Activated CD8-positive, alpha-beta memory T cell treated with anti-CD3 and anti-CD28 coated beads for 48 hours (primary cell): ENCODE measurements at places on chromosomes 7 and 10.

DNA sequence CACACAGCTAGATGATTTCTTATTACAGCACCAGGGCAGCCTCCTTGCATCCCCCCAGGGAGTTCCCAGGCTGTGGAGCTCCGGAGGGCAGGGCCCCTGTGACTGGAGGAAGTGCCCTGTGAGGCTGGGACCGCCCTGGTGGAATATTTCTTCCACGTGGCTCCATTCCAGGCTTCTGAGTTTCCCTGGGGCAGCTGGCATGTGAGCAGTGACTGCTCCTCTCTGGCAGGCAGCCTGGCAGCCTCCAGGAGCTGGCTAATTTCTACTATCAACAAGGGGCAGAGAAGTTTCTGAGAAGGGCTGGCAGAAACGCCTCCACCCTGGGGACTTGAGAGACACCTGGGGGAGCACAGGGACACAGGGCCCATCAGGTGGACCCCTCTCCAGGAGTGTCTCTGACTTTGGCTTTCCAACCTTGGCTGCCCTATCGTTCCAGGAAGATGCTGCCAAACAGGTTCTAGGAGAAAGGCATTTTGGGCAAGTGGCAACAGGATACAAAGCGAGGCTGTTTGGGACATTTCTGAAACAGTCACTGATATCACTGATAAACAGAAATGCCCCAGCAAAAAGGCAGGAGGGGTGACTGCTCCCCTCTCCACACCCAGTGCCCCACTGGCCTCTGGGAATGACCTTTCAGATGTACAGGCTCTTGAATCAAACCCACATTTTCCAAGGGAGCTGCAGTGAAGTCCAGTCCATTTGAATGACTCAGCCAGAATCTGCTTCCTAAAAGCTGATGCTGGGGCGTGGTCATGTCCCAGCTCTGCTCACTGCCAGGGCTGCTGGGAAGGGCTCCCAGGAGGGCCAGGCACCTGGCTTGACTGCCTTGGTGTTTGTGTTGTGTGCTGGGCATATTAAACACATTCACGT, 16.1 kb downstream of the MYOF start:
- DNase-seq: no peak

GRCh38 chr10:62647375-62648092, 157.0 kb upstream of the ADO start:
- DNase-seq: no peak

GRCh38 chr7:86745013-86745745, 101.5 kb downstream of the GRM3 start:
- no peak for DNase-seq

DNA sequence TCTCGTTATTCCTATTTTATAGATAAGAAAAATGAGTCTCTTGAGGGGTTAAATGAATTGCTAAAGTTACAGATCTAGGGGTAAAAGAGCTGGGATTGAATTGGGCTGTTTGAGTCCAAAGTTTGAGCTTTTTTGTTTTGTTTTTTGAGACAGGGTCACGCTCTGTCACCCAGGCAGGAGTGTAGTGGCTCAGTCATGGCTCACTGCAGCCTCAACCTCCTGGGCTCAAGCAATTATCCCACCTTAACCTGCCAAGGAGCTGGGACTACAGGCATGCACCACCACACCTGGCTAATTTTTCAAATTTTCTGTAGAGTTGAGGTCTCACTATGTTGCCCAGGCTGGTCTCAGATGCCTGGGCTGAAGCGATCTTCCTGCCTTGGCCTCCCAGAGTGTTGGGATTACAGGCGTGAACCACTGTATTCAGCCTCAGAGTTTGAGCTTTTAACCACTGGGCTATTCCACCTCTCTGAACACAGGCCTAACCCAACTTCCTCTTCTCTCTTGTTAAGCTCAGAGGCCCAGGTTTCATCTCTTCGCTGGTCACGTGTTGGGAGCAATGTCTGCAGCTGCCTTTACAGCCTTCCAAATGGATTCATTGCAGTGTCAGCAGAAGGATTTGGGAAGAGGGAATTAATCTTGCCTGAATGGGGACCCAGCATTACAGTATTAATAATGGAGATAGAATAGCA, 8.0 kb downstream of the SUFU start:
- DNase-seq: no peak

- DNase-seq: no peak
Observed at GRCh38 chr10:4543938-4544533, 282.0 kb upstream of the AKR1E2 start.

- no peak for DNase-seq
Observed at GRCh38 chr10:86632009-86632800, 22.1 kb upstream of the OPN4 start.

DNA sequence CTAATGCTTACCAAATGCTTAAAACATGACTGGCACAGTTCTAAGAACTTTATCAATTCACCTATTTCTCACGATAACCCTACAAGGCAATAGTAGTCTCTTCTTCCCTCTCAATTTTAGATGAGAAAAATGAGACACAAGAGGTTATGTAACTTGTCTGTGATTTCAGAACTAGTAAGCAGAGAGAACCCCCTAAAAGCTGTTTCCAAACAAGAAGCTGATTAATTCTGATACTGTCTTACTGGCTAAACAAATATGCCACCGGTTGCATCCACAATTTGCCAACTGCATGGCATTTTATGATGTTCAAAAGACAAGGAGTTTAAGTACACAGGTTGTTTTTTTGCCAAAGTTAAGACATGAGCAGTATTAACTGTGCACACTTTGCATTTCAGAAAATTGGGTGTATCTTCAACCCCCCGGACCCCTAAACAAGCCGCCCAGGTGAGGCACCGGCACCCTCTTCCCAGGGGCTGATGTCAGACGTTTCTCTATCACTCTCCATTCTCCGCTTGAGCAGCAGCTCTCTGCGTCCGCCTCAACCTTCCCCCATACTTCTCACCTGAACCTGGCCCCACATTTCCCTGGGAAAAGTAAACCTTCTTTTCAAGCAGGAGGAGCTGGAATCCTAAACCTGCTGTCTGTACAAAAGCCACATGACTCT, 21.7 kb downstream of the RSU1 start:
- no peak for DNase-seq

DNA sequence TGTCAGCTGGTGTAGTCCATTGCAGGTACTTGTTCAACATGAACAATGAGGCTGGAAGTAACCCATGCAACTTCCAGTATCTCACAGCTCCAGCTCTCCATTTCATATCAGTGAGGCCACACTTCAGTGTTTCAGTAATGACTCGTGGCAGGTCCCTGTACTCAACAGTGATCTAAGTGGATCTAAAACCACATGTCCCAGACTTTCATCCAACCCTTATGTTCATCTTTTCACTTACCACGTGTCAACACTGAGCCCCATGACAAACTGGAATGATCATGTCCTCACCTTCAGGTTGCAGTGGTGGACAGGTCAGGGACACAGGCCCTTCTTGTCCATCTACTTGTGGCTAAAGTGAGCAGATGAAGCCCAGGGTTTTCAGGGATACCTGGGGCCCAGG, 155.0 kb upstream of the GRB10 start:
- no peak for DNase-seq

GRCh38 chr10:93152136-93152535, 78.4 kb downstream of the CYP26A1 start:
- no peak for DNase-seq

DNA sequence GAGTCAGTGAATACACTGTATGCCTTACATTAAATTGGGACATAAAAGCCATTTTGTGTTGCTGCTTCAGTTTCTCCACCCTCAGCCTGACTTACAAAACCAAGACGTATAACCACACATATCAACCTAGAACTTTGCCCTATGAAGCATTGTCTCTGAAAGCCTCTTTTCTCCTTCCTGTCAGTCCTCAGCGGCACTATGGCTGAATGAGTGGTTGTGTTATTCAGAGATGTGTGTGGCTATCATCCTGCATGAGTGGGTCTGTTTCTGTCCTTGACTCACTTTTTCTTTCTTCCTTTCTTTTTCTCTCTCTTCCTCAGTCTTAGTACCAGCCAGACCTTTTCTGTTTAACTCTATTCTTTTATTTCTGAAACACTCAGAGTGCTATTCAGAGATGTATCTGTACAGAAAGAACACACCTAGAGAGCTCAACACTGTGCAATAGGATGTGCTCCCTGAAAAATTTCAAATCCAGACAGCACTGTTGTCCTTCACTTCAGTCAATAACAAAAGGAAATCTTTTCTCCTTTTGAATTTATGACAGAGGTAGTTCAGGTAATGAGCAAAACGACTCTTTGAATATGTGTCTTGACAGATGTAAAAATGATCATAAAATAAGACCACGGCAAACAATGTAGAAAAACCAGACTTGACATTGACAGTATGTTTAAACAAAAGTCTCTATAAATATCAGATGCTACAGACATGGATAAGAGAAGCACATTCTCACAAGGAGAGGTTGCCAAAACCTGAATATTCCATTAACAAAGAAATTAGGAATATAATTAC, 163.3 kb upstream of the FEZF1 start:
- no peak for DNase-seq

- DNase-seq: no peak
Observed at GRCh38 chr7:37097983-37098382, 350.7 kb downstream of the ELMO1 start.

- no peak for DNase-seq
Observed at GRCh38 chr10:119562097-119562496, 19.6 kb upstream of the RGS10 start.

DNA sequence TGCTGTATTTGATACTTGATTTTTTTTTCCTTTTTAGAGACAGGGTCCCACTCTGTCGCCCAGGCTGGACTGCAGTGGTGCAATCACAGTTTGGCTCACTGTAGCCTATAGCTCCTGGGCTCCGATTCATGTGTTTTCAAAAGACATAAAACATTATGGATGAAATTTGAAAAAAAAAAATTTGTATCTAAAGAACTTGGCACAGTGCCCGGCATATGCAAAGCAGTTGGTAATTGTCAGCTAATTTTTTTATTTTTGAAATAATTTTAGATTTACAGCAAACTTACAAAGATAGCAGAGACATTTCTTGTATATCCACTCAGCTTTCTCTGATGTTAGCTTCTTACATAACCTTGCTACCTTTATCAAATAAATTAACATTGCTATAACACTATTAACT, 20.3 kb upstream of the SAMD8 start:
- DNase-seq: no peak

GRCh38 chr7:120441850-120442249, 168.9 kb downstream of the KCND2 start:
- no peak for DNase-seq

- no peak for DNase-seq
Observed at GRCh38 chr10:33412241-33412640, 77.8 kb upstream of the NRP1 start.

DNA sequence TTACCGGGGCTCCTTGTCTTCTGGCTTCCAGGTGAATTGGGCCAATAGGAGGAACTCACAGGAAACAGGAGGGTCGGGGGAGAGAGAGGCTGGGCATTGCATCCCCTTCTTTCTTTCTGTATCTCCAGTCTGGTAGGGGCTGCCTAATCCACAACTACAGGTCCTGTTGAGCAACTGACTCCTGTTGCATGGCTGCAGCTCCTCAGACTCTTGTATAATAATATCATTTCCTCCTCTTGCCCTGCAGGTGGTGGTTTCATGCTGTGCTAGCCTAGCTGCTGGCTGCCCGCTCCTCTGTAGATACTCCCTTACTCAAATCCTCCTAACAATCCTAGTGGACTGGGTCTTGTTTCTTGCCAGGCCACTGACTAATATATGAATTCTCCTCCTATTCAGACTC, 276.5 kb upstream of the SMIM30 start:
- no peak for DNase-seq

- DNase-seq: no peak
Observed at GRCh38 chr7:64183126-64183742, 23.8 kb upstream of the ZNF735 start.

DNA sequence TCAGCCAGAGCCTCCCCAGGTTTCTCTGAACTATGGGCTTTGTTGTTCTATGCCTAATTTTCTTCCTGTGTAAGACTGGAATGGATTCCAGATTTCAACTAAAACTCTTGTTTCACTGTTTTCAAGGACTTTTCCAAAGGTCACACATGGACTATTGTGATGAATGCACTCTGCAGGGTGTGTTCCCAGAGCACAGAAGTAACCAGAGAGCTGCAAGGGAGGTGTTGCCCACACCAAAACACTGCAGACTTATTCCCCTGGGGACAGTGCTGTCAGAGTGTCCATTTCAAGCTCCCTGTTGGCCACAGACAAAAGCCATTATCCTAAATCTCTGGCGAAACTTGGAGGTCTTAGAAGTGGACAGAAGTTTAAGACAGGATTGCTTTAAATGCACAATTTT, 231.6 kb downstream of the TRIL start:
- DNase-seq: no peak

- DNase-seq: no peak
Observed at GRCh38 chr7:16318989-16319915, 102.1 kb downstream of the CRPPA start.

- no peak for DNase-seq
Observed at GRCh38 chr7:157537056-157537455, 200.3 kb downstream of the DNAJB6 start.

DNA sequence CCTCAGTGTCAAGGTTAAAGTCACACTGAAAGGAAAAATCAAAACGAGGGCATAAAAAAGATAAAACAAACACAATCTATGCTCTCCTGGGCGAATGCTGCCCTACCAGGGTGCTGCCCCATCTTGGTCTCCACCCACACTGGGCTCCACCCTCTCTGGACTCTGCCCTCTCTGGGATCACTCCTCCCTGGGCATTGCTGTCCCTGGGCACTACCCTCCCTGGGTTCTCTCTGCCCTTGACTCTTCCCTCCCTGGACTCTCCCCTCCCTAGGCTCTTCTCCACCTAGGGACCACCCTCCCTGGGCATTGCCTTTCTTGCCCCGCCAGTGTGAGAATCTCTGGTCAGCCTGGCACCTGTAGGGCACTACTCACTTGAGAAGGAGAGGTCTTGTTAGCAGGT, 8.6 kb downstream of the GDF2 start:
- no peak for DNase-seq
